ENCODE measurements at places on chromosomes 1 and 21.
A peak's percentile ranks its signal among the peaks of the same experiment; 100 is the strongest.

GRCh38 chr1:27504588-27505419 lies 14.8 kb upstream of the WASF2 start:
- ATAC-seq = no peak

DNA sequence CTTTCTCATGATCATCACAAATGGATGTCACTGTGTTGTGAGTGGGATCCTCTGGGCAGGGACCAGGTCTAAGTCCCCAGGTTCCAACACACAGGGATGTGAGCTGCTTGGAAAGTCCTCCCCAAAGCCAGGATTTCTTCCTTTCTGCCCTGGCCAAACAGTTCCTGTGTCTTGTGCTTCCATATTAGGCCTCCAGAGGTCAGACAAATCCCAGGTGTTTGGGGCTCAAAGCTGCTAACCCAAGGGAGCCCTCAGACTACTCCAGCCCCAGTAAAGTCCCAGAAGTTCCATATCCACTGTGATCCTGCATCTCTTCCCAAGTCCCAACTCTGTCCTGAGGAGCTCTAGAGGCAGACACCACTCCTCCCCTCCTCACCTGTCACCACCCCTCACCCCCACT lies 27.7 kb upstream of the MAGOH start:
- ATAC-seq = no peak

DNA sequence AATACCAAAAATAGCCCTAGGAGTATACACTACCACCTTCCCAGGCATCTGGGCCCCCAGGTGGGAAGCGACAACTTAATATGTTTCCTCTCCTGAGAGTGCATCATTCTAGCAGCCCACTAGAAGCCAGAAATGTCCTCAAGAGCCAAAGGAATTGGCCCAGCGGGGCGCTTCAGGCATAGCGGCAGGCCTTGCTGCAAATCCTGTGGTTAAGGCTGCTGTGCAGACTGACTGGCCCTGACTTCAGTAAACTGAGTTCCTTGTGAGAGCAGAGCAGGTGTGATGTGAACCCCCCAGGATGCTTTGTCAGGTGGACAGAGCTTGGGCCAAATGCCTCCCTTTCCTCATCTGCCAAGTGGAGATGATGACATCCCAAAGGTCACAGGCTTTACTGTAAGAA lies 29.7 kb upstream of the LDLRAP1 start:
- no peak for ATAC-seq

GRCh38 chr1:198068285-198068684 lies 88.5 kb upstream of the NEK7 start:
- ATAC-seq = no peak

DNA sequence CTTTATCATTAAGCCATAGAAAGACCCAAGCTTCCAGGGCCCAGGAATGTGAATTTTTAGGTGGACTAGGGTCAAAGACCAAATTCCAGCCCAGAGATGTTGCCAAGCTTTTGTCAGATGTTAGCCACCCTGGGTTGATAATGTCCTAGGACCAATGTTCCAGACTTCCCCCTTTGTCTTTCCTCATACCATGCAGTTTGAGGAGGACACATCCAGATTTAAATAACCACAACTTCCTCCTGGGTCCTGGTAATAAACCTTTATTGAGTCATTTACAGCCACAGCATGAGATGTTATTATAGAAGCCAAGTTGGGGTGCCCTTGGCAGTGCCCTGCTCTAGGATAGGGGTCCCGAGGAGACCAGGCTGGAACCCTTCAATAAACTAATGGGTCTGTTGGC lies 5.9 kb downstream of the TNR start:
- no peak for ATAC-seq

DNA sequence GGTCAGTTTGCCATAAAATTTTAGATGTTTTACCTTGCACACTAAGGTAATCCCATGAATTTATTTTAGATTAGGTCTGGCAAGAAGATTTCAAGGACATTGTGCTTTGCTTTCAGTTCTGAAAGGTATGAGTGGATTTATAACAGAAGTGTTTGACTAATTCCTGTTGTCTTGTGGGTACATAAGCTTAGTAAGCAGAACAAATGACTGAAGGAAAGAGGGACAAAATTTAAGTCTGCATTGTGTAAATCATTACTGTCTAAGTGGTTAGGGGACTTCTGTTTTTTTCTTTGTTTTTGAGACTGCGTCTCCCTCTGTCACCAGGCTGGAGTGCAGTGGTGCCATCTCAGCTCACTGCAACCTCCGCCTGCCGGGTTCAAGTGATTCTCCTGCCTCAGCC lies 60.1 kb downstream of the PKN2 start:
- no peak for ATAC-seq

DNA sequence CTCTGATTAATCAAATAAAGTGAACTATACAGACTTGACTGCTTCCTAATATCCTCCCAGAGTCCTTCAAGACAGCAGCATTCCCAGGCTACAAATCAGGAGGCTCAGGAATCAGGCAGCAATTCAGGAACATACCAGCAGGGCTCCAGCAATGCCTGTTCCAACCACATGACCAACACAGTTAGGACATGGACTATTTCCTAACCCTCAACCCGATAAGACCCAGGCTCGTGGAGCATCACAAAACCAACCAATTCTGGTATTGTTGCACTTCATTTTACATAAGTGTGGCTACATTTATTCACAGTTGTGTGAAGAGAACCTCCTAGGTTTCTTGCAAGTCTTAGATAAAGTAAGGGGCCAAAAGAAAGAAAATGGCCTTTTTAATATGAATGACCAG lies 546.2 kb upstream of the ADGRL2 start:
- no peak for ATAC-seq

DNA sequence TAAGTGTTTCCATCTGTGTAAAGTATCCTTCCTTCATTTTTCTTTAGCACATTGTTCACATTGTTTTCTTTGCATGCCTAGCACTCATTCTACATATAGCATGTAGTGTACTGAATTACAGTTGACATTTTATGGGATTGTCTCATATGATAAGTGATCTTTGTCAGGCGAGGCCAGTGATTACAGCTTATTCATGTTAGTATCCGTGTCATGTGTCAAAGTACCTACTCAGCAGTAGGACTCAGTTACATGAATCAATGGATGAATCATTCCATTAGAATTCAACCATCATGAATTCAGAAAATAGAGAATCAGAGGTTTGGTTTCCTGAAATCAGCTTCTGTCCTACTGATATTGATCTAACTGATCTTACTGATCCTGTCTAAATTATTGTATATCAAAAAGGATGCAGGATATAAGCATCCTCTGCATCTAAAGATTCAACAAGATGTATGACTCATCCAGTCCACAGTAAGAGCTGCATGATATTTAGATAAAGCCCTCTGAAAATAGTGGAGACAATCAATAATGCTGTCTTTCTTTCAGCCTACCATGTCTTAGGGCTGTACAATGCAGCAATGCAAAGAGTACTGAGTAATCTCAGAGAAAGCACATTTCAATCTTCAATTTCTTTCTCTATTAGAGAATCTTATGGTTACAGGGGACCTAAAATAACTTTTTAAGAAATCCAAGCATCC lies 20.7 kb upstream of the HRNR start:
- no peak for ATAC-seq

DNA sequence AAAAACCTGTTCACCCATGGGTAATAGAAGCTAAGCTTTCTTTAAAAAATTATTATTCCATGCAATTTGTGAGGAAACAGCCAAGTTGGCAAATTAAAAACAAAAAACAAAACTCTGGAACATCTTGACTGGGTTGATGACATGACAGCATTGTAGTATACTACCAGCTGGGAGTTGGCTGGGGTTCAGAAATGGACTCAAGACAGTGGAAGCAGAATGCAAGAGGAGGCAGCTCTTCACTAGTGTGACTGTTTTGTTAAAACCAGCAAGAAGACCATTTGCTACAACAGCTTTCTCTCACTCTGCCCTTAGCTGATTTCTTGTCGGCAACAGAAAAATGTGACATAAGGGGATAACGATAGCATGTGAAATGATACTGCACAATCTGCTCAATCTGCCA lies 1298.9 kb upstream of the ADGRL4 start:
- no peak for ATAC-seq

DNA sequence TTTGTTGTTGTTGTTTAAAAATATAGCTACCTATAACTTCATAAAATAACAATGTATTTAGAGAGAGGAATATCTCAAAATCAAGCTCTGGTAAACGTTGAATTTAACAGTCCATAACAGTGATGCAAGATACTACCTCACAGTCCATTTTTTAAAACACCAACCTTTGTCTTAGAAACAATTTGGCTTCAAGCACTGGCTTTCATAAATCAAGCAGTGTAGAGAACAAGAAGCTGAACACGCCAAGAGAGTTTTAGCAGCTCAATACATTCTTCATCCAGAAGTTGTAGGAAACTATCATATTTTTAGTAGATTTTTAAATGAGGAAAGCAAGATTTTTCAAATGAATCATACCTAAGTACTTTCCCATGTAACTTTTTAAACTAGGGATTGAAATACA lies 334.3 kb upstream of the ADAMTS5 start:
- ATAC-seq = no peak

DNA sequence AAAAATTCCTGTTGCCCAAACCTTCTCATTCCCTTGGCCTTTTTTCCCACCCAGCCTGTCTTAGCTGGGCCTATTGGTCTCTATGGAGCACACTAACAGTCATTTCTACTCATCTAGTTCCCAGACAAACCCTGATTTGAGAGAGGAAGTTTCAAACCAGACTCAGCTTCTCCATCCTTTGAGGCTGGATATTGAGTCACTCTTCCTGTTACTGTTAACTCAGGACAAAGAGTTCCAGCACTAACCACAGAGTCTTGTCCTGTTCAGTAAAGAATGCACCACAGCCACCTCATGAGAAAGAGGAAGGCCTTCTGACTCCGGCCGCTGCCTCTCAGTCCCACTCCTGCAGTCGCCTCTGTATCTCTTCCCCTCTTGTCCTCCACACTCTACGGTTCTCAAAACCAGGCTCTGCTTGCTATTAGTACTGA lies 137.8 kb downstream of the PTPRC start:
- no peak for ATAC-seq

GRCh38 chr1:113783254-113784103 lies 24.2 kb upstream of the PHTF1 start:
- ATAC-seq = peak; percentile 72

GRCh38 chr1:84361796-84362195 lies 36.5 kb upstream of the DNASE2B start:
- no peak for ATAC-seq

DNA sequence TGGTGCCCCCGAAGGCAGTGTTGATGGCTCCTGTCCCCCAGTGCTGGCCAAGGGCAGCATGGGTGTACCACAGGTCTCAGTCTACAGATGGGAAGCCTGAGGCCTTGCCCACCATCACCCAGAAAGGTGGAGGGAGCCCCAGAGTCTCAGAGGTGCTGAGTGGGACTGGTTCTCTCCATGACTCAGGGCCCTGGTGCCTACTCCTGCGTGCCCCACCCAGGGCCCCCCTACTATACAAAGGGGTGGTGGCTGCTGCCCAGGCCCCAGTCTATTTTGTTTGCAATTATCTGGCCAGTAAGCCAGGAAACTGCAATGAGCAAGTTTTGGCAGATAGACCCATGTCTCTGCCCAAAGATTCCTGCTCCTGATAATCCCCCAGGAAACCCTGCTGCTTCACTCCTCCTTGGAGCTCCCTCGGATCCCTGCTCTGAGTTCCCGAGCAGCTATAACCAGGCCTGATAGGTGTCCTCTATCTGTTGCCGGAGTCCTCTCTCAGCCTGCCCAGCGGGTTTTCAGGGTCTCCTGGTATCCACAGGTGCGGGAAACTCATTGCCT lies 41.7 kb downstream of the EDN2 start:
- no peak for ATAC-seq

DNA sequence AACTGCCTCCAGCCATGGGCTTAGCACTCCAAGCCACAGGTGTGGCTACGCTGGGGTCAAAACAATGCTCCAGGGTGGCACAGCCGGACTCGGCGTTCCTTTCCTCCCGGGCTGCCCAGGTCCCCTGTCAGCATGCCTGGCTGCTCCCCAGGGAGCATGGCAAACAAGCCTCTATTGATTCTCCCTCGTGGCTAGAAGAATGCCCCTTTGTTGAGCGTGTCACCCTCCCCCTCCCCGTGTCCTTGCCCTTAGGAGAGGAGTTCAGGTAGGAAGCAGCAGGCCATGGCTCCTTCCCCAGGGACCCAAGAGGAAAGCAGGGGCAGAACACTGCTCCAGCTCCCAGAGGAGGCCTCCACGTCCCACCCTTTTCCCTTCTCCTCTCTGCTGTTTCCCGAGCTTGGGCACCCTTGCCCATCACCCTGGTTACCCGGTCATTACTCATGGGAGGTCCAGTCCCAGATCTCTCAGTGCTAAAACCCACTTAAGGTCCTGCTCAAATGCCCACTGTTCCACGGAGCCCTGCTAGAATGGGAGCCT lies 57.4 kb upstream of the CITED4 start:
- ATAC-seq = no peak

GRCh38 chr1:181479137-181479745 lies 4.1 kb upstream of the CACNA1E start:
- ATAC-seq = no peak

DNA sequence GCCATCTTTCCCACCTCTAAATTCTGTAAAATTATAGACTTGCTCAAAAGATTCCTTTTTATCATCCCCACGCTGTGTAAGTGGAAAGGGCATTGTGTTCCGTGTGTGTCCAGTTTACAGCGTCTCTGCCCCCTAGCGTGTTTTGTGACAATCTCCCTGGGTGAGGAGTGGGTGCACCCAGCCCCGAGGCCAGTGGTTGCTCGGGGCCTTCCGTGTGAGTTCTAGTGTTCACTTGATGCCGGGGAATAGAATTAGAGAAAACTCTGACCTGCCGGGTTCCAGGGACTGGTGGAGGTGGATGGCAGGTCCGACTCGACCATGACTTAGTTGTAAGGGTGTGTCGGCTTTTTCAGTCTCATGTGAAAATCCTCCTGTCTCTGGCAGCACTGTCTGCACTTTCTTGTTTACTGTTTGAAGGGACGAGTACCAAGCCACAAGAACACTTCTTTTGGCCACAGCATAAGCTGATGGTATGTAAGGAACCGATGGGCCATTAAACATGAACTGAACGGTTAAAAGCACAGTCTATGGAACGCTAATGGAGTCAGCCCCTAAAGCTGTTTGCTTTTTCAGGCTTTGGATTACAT lies 61.9 kb downstream of the POFUT2 start:
- ATAC-seq = no peak

- no peak for ATAC-seq
These were observed 100.1 kb upstream of the KIF26B start for GRCh38 chr1:245054507-245055270.

- ATAC-seq = no peak
These were observed 70.7 kb downstream of the MTR start for GRCh38 chr1:236865818-236866155.

GRCh38 chr1:46539972-46540371 lies 11.5 kb downstream of the KNCN start:
- no peak for ATAC-seq

GRCh38 chr1:195569934-195570333 lies 1038.3 kb downstream of the KCNT2 start:
- no peak for ATAC-seq

- no peak for ATAC-seq
These were observed at the start of gene PROX1 for GRCh38 chr1:213987927-213988506. PROX1 (plus strand) TSS chr1:213987973; CDS start chr1:213996536, 8,563 bp downstream.

- no peak for ATAC-seq
These were observed 894.0 kb downstream of the KCNT2 start for GRCh38 chr1:195714248-195714647.

DNA sequence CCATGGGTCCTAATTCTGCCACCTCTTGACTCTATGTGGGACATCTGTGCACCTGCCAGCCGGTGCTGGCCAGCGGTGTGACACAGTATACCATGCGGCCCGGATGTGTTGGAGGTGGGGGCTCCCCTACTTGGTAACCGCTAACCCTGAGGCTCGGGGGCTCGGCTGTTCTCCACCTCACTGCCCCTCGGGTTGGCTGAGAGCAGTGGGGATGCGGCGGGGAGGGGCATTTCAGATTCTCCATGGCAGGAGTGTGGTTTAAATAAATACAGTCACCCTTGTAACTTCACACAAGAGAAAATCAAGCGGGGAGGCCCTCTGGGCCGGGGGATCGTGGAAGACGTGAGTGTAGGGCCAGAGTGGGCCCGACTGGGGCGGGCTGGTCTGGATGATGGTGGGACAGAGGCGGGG lies 11.0 kb downstream of the KRTAP10-1 start:
- no peak for ATAC-seq
